Thoracic aorta (tissue), 2 donors: ENCODE measurements at places on chromosomes 11 and 22.

DNA sequence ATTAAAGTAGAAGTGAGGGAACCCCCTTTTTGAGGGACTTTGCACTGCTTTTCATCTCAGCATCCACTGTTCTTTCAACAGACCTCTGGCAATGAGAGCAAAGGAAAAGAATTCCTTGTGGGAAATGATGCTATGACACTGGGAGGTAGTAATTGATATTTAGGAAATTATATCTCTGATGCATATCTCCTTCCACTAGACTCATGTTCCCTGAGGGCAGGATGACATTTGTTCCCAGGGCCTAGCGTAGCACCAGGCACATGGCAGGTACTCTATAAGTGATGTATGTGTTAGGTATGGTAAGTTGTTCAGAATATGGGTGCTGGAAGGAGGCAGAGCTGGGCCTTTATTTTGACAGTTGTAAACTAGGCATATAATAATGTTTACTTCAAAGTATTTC lies 142.9 kb downstream of the CCDC81 start:
- no peak for DNase-seq

- DNase-seq = peak; percentile 92
Measured at GRCh38 chr11:69296890-69297786, 3.2 kb downstream of the MYEOV start.

- no peak for DNase-seq
Measured at GRCh38 chr22:34414467-34415440, 494.5 kb upstream of the LARGE1 start.

DNA sequence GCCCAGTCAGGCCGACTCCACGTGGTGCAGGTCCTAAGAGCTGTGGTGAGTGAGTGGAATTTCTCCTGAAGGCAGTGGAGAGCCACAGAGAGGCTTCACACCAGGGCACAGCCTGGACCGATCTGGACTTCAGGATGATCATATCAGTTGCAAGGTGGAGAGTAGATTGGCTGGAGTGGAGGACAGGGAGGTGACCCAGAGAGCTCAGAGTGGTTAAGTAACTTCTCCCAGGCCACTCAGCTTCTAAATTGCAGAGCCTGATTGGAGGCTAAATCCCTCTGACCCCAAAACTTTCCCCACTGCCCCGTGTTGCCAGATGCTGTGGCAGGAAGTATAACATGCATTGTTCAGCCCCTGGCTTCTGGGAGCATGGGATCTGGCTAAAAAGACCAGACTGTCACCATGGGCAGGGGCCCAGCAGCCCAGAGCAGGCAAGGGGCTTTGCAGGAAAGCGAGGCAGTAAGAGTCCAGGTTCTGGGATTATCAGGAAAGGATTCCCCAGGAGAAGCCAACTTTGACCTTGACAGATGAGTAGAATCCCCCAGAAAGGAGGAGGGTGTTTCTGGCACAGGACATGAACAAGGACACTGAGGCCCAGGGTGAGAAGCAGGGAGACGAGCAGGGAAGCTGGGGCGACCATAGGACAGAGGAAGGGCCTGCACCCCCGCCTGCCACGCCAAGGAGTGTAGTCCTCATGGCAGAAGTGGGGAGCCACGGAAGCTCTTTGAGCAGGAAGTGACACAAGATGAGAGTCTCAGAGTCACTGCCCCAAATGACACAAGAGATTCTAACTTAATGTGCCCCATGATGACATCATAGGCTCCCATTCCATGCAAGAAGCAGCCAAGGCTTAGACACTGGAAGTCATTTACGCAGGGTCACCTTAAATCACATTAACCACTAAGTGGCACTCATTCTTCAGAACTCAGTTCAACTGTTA lies 4.8 kb downstream of the SLC35C1 start:
- no peak for DNase-seq

- no peak for DNase-seq
Measured at GRCh38 chr22:20165913-20166312, 15.1 kb upstream of the CCDC188 start.

DNA sequence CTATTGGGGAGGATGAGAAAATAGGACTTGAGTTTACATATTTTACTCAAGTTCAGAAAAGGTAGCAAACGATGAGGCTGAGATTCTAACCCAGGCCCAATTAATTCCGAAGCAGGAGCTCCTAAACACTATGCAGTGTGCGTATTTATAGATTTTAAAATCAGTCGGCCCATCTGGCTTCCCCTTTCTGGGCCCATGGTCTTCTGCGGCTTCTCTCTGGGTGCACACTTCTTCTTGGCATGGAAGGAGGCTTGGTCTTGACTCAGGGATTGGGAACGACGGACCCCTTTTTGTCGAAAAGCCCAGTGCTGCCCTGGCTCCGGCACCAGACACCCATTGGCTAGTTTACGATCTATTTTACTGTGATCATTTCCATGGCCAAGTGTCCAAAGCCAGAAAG lies 1433.8 kb downstream of the BRD1 start:
- DNase-seq = no peak

DNA sequence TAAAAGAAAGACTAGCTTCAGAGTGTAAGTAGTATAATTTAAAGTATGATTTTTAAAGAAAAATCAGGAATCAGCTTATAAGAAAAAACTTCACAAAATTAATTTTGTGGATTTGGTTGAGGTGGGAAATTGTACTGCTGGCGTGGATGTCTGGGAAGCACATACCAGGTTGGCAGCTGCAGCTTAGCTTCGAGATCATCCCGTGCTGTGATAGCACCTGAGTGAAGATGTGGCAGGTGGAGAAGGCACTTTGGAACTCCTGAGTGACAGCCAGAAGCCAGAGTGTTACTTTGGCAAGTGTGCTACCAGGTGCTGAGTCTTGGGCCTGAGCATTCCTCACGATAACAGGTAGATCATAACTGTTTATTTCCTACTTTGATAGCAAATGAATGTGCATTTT lies 17.7 kb downstream of the ZC3H12C start:
- DNase-seq = no peak

DNA sequence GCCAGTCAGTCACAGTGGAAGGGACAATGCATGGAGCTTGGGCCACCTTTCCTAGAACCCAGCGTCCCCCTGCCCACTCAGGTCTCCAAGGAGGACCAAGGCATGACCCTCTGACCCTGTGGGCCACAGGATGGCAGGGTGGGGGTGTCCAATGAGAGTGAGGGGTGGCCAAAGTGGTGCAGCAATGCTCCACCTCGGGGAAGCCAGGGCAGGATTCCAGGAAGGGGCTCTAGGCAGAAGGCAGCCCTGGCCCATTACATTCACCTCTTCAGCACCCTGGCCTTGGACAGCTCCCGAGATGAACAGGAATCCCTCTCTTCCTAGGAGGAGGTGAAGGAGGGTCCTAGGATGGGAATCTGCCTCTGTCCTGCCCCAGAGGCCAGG lies 597.5 kb downstream of the BRD1 start:
- no peak for DNase-seq

- DNase-seq = no peak
Measured at GRCh38 chr11:76689313-76690260, 19.0 kb upstream of the LRRC32 start.

- no peak for DNase-seq
Measured at GRCh38 chr11:106990331-106990730, 27.9 kb downstream of the GUCY1A2 start.

- no peak for DNase-seq
Measured at GRCh38 chr11:87849216-87849615, 326.0 kb downstream of the RAB38 start.

- DNase-seq = no peak
Measured at GRCh38 chr11:134518616-134519389, 106.8 kb upstream of the B3GAT1 start.

DNA sequence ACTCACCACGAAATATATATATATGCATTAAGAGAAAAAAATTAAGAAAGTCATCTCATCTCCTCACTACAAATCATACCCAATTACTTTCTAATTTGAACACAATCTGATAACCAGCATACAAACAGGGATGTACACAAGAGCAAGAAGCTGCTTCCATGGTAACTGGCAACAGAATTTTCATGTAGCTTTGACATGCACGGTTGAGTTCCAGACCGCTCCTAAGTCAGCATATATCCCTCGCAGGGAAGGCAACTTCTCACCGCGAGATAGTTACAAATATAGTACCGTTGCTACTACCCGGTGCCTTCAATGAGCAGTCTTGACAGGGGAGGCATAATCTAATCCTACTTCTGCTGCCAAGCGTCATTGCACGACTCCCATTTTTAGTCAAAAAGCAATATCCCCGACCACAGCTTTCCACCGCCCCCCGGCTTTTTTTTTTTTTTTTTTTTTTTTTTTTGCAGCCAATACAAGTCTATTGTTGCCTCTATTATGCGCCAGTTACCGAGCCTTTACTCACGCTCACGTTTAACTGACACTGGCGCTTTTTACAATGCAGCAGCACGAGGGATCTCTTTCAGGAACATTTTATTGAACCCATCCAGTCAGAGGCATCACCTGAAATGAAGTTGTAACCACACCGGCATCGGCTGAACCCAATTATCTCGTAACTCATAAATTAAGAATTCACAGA lies 2.2 kb downstream of the CADM1 start:
- no peak for DNase-seq

- no peak for DNase-seq
Measured at GRCh38 chr11:62497132-62497801, 49.3 kb downstream of the AHNAK start.

- no peak for DNase-seq
Measured at GRCh38 chr11:8720352-8720751, 37.8 kb downstream of the RPL27A start.

DNA sequence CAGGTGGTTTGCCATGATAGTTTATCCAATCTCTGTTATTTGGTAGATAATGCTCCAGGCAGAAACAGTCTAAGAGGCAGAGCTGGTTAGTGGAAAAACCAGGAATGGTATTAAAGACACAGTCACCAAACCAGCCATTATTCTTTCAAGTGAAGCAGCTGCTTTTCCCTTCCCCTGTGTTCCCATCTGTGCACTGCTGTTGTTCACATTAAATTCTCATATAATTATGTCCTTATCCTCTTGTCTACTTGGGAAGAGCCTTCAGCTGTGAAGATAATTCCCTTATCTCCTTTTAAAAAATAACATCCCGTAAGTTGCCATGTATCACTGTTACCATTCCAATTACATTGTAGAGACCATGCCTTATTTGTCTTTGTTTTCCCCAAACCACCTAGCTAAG lies 5.2 kb upstream of the TBCEL start:
- DNase-seq = no peak

DNA sequence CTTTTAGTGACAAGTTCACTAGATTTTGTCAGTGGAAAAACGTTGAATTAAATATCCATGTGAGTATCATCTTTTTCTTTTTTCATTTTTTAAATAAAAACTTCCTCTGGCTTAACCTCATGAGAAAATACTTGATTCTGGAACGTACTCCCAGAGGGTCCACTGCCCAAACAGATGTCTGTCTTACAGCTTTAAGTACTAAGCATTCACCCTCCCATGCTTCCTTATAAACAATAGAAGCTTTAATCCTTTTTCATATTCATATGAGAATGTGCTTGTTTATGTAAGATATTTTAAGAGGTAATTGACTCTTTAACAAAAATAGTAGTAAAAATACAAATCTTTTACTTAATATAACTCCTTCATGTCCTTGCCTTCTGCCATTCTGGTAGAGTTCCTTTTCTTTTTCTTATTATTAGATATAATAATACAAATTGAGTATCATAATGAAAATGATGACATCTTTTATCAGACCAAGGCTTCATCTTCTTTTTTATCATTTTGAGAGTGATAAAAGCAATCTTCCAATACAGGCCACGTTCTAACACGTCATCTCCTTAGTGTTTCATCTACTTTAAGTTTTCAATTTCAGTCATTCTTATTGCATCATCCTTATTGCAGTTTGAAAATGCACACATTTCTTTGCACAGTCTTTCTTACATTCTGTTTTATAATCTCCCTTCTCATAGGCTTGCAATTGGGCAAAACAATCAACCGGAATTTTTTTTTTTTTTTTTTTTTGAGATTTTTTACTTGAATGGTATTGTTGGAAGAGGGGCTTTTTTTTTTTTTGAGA lies 69.5 kb upstream of the MYO18B start:
- no peak for DNase-seq

DNA sequence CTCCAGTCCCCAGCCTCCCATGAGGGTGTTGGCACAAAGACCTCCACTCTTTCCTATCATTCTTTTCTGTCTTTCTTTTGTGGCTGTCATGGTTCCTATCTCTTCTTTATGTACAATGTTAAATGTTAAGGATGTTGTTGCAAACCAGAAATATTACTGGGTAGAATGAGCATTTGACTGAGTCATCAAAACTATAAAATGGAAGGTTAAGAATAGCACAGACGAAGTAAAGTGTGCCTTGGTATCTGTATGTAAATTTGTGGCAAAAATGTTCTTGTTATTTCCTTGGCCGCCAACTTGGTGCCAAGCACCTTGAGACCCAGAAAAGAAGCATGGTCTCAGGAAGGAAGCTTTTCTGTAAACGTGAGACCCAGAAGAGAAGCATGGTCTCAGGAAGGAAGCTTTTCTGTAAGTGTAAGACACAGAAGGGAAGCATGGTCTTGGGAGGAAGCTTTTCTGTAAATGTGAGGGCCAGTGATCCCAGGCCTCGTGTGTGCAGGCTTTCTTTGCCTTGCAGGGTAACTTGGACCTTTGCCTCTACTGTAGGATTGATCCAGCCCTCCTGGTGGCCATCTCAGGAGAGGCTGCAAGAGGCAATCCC lies 6.7 kb upstream of the PKP3 start:
- no peak for DNase-seq

DNA sequence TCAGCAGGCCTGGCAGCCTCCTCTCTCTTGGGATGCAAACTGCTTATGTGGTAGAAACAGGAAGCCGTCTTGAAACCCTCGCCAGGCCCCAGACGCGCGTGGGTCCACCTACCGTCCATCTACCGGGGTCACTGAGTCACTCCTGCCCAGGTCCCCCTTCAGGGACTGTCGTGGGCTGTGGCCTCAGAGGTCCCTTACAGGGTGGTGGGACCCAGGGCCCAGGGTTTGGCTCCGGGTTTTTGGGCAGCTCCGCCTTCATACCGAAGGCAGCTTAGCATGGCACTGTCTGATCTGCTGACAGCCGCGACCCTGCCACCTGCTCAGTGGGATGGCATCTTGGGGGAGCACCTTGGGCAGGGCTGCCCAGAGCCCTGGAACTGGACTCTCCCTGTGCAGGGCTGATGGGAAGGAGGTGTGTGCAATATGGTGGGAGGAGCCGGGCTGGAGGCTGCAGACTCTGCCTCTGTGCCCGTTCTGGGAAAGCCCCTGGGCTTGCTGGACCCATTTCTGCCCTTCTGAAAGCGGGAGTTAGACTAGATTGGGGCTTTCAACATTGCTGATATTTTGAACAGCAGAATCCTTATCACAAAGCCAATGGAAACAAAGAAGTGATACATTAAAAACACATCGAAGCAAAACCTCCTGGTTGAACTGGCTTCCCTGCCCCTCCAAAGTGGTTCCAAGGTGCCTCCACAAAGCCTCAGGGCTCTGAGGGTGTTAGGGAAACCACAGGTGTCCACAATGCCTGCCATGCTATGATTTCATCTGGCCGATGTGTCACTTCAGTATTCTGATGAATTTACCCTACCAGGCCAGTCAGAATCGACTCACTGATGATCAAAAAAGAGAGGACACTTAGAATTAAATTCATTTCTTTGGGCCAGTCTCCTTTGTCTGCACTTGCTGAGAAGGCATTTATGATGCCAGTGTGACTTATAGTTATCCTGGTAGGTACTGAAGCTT lies 316.5 kb downstream of the KIRREL3 start:
- no peak for DNase-seq

DNA sequence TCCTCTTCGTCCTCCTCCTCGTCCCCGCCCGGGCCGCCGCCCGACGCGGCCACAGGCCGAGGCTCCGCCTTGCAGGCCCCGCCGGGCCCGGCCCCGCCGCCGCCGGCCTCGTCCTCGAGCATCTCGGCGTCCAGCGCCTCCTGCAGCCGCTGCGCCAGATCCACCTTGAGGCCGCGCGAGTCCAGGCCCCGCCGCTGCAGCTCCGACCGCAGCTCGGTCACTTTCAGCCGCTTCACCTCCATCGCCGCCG lies 417 bp downstream of the HNRNPUL2 start:
- DNase-seq = no peak
